ENCODE measurements at places on chromosomes 2 and 18.

GRCh38 chr2:111119822-111120252 lies 877 bp upstream of the BCL2L11 start:
- no peak for DNase-seq

GRCh38 chr2:31129375-31130171 lies 8.7 kb downstream of the GALNT14 start:
- no peak for DNase-seq

GRCh38 chr18:40055262-40055661 lies 1899.8 kb upstream of the PIK3C3 start:
- DNase-seq: no peak

GRCh38 chr2:80454628-80455027 lies 150.1 kb upstream of the LRRTM1 start:
- no peak for DNase-seq

DNA sequence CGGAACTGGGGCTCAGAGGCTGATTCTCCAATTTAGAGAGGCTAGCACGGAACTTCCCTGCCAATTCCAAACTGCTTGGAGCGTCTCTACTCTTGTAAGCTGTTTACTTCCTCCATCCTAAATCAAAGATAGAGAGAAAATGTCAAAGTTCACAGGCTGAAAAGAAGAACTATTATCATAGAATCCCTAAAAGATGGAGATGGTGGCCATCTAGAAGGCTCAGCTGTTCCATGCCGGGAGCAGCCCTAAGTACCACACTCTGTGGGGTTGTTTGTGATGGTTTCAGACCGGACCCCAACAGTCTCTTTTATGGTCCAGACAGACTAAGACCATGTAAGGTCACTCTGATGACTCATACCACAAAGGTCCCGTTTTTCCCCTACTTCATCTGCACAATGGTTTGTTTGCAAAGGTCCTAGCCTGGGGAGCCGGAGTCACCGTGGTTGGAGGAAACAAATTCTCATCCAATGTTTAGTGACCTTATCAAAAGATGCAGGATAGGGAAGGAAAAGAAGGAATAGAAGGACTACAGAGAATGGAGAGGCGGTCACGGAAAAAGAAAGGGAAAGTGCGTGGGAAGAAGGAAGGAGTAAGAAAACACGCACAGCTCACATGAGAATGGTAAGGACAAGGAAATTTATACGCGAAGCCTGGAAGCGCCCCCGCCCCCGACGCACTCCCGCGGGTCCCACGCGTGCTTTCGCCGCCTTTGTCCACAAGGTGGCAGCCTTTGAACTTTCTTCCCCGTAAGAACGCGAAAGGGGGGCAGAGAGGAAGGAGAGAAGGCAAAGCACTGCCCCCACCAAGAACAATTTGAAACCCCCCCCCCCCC lies 453 bp upstream of the ANTXR1 start:
- no peak for DNase-seq

- DNase-seq: no peak
Measured at GRCh38 chr2:1521191-1521877, 108.1 kb downstream of the TPO start.

DNA sequence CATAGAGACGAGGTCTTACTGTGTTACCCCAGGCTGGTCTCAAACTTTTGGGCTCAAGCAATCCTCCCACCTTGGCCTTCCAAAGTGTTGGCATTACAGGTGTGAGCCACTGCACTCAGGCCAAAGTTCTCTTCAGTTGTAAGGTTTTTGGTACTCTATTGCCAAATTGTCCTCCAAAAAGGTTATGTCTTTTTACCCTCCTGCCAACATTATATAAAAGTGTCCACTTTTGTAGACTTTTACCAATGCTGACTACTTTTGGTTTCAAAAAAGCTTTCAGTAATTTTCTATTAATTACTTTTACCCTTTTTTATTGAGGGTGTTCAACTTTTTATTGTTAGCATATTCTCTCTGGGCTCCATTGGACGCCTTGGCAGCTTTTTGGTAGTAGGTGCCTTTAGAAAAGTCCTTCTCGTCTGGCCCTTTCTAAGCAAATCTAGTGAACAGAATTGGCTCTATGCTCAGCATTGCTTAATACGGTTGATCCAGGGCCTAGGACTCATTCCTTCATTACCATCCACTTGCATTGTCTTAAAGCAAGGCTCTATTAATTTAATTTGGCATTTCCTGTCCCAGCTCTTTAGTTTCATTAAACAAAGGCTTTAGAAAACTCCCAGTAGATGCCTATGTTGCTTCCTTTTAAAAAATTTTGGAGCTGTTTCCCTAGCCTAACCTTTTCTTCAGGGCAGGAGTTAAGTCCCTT lies 16.7 kb upstream of the IL1A start:
- DNase-seq: no peak

GRCh38 chr18:13409997-13410396 lies 191.4 kb downstream of the LDLRAD4 start:
- no peak for DNase-seq

- no peak for DNase-seq
Measured at GRCh38 chr2:118133916-118134315, 45.6 kb downstream of the INSIG2 start.

DNA sequence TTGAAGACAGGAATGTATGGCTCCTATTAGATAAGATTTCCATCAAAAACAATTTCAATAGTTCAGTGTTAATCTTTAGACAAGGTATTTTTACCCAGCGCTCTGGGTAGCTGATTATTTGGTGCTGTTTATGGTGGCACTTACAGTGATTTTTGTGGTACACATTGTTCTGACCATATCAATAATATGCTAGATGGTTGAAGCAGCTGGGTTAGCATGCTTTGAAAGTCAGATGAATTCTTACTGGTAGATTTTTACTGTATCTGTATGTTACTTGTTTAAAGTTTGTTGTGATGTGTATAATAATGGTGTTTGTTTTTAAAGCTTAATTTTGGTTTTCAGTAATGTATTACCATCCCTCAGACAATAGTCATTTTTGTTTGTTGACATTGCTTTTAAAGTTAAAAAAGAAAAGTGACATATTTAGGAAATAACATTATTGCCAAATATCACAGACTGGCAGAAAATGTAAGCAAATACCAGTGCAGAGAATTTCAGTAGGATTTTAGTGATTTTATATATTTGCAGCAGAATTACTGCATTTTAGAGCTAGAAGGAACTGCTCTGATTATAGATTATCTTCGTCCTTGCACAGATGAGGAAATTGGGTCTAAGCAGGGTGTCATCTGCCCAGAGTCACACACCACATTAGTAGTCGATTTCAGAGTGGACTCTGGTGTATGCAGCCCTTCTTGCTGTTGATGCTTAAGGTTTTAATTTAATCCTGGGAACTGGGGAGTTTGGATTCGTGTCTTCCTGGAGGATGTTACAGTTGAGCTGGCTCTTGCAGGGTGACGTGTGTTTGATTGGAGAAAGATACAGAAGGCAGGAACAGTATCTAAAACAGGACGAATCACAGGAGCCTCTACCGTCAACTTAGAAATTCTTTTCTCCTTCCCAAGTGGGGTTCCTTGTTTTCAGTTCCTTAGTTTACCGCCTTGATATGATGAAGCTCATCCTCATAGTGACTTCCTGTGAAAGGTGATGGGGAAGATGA lies 6.6 kb downstream of the SOCS6 start:
- DNase-seq: no peak

DNA sequence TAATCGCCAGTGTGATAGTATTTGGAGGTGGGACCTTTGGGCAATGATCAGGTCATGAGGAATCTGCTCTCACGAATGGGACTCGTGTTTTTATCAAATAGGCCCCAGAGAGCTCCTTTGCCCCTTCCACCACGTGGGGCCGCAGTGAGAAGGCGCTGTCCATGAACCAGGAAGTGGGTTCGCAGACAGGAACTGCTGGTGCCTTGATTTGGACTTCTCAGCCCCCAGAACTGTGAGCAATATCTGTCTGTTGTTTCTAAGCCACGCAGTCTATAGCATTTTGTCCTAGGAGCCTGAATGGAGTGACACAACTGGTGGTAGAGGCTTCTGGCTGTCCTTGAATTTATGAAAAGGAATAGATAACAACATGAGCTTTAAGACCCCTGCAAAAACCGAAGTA lies 111.2 kb upstream of the HDAC4 start:
- DNase-seq: no peak

DNA sequence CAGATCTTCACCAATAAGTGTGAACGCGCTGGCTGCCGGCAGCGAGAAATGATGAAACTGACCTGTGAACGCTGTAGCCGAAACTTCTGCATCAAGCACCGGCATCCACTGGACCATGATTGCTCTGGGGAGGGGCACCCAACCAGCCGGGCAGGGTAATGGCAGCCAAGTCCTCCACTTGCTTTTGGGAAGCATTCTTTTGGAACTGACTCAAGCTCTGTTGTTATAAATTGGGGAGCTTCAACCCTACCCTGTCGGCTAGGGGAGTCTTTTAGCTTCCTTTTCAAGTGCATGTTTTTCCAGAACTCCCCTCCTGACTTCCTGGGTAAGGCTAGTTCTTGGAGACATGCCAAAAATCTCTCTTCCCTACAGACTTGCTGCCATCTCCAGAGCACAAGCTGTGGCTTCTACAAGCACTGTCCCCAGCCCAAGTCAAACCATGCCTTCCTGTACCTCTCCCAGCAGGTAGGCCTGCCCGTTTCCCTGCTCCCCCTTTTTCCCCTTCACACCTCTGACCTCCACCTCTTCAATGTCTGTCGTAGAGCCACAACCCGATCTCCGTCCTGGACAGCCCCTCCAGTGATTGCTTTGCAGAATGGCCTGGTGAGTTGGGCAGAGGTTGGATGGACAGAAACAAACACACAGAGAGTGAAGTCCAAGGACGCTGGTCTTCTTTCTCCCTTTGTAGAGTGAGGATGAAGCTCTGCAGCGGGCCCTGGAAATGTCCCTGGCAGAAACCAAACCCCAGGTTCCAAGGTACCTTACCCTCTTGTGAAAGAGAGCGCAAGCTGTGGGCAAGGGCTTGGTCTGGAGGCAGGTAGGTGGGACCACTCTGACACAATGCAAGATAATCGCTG lies 1.5 kb downstream of the ZFAND2B start:
- DNase-seq: no peak
